Lung microvascular endothelial cell (primary cell): ENCODE measurements at places on chromosomes 12 and 14. TPM values are rescaled to one million over a fixed set of nuclear protein-coding genes. Genes with fewer than 3 reads are reported as not detected.

GRCh38 chr14:49549881-49550280 lies 36.3 kb downstream of the RPS29 start:
- no peak for DNase-seq

DNA sequence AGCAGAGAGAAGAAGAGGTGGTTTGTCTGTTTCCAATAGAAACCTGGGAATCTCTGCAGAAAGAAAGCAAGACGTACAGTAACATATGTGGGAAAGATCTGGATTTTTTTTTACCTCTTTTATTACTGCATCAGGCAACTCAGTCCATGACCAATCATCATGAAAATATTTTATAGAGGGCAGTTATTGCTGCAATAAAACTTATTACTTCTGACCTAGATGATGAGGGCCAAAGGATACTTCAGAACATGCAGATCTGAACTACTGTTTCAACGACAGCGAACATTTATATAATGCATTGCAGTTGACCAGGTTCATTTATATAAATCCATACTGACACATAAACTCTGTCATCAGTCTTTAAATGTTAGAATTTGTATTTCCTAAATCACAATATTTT lies 67.7 kb downstream of the STAB2 start:
- DNase-seq, result no peak

GRCh38 chr12:12983420-12984035 lies 16.5 kb downstream of the HEBP1 start:
- DNase-seq, result peak; percentile 85

- peak; percentile 33 for DNase-seq
Measured at GRCh38 chr14:26773906-26774593, 176.2 kb upstream of the NOVA1 start.

DNA sequence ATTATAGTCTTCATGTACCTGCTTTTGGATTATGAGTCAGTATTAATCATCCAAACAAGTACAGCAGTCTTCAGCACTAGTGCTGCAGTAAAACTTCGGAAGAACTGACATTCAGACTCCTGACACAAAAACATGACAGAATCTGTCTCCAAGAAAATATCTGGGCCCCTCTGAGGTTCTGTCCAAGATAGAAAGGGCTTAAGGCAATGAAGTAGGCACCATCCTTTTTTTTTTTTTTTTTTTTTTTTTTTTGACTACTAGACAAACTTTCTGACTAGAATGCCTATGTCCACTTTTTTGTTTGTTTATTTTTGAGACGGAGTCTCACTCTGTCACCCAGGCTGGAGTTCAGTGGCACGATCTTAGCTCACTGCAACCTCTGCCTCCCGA lies 112.5 kb downstream of the MED13L start:
- peak; percentile 81 for DNase-seq

- no peak for DNase-seq
Measured at GRCh38 chr14:94139421-94139820, 10.0 kb upstream of the IFI27L2 start.

- no peak for DNase-seq
Measured at GRCh38 chr12:56922031-56922430, 12.2 kb downstream of the SDR9C7 start.

Gene LHX5
- not detected in 2 replicates for total RNA-seq
